ENCODE measurements at places on chromosomes 5 and 9.

GRCh38 chr5:4019009-4019769, 423.6 kb downstream of the IRX1 start:
- DNase-seq, result no peak

DNA sequence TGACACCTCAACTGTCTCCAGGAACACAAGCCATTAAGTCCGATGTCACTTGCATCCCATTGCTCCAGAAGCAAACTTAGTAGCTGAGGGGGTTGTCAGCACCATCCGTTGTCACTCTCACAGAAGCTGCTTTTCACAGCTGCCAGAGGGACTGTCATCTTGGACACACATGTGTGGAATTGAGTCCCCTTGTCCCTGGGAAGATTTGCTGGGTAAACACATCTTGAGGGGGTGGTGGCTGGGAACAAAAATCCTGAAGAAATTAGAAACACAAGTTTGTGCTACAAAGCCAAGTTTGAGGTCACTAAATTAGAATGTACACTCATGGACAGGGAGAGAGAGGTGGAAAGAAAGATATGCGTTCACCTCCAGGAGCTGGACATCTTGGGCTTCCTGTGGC, 55.2 kb upstream of the ADRA1B start:
- DNase-seq, result no peak

DNA sequence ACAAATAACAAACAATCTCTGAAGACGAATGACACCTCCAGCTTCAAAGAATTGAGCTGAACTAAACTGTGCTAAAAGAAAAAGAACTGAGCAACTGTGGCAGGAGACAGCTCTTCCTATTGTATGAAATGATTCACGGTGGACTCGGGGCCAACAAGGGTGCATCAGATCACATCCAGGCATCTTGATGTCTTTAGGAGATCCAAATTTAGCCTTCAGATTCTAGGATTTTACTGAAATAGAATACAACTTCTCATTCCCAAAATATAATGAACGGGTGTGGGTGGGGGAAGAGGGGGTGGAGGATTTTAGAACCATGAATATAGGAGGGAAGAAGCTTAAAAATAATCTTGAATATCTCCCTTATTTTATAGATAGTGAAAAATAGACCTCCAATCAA, 631.8 kb downstream of the ELAVL2 start:
- DNase-seq, result no peak

- no peak for DNase-seq
Observed at GRCh38 chr9:126318858-126319257, 7.8 kb upstream of the MVB12B start.

- no peak for DNase-seq
Observed at GRCh38 chr9:136004712-136005111, 43.5 kb upstream of the UBAC1 start.

- no peak for DNase-seq
Observed at GRCh38 chr5:42929871-42930270, 110.2 kb downstream of the ANXA2R start.

DNA sequence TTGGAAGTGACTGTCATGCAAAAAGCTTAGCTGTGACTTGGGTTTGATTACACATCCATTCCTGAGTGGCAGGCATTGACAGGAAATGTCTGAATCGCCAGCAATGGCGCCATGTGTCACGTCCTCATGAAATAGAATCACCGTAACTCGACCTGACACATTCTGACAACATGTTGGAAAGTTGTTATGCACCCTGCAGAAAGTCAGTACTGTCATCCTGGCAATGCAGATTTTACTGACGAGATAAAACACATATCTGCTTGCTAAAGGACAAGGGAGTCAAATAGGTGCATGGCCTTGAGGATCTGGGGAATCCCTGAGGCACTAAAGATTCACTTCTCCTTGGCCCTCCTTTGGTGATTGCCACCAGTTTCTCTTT, 344.2 kb downstream of the SPATA31D1 start:
- DNase-seq, result no peak

DNA sequence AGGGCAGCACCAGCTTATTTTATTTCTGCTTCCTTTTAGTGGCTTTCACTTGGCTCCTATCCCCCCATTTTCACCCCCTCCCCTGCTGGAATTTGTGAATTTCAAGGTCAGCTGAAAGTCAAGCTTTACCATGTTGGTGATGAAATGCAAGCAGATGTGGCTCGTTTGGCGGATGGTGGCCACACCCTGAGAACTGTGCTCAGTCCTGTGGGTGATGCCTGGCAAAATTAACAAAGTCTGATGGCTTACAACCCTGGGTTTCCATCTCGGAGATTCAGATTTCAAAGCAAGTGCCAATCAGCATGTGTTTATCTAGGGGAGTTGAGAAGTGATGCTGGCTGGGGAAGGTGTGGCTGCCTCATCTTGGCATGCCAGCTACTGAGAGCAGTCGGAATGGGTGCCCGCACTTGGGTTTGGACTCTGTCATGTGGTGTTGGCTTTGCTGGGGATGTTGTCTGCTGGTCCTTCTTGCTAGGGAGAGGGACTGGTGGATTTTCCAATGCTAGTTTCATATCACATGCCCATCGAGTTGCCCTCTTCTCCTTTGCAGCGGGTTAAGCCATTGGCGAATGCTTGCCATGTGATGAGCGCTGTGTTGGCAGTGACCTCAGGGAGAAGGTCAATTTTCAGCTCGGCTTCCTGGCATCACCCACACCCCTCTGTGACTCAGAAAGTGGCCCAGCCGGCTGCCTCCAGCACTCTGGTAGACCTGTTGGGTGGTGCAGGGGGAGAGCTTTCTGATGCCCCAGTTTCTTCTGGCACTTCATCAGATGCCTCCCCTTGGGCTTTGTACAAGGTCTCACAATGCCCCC, 77.0 kb upstream of the PITX1 start:
- DNase-seq, result no peak

DNA sequence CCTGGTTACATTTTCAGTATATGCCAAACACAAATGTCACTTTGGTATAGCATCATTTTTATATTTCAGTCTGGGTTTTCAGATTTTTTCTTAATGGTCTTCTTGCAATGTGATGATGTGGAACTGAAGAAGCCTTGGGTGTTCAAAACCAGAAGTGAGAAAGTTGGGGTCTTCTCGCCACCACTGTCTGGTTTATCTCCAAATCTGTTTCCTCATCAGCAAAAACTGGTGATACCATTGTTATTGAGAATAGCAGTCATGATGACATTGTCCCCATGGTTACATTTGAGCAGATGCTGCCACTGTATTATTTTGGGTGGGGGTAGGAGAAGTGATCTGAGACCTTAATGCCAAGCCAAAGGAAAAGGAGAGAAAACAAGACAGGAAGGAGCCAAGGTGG, 85.9 kb upstream of the MAP3K1 start:
- no peak for DNase-seq

DNA sequence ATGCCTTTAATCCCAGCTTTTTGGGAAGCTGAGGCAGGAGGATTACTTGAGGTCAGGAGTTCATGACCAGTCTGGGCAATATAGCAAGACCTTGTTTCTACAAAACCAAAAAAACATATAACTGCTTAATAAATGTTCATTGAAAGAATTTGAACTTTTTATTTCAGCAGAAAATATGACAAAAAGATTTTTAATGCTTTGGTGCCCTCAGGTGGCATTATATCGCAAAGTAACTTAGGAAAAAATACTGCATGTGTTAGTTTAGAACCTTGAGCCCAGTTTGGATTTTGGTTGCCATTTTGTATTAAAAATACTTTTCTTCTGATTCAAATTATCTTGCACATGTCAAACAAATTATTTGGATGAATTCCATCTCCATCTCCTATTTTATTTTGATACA, 103.2 kb downstream of the GPBP1 start:
- DNase-seq, result no peak

Measured in caudate nucleus (tissue), 63 donors.